ENCODE measurements at places on chromosomes 7 and 10.

DNA sequence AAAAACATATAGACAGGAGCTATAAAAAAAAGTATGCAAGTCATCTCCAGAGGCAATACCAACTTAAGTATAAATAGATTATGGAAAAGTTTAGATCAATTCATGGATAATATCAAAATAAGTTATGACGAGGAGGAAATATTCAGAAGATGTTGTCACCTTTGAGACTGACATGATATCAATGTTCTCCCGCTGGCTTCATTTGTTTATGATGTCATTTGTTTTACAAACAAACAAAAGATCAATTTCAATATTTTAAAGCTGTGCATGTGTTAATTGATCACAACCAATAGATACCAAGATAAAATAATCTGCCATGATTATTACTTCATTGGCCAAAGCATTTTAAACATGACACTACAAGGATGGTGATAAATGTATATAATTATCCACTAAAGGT lies 43.5 kb downstream of the SLC16A12 start:
- no peak for DNase-seq

DNA sequence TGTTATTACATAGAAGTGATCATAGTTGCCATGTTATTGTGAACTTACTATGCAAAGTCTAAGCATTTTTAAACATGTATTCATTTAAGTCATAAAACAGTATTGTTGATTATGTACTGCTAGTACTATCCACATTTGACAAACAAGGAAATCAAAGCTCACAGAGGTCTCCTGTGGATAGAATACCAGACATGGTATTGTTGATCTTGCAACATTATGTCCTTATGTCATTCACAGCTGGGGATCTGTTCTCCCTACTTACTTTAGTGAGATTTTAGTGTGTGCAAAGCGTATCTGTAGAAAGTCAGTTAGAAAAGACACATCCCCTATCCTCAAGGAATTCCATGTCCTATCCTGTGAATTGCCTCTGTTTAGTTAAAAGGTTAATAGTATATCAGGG lies 106.1 kb downstream of the SND1 start:
- DNase-seq: no peak

- DNase-seq: no peak
These were observed 108.0 kb downstream of the SDK1 start for GRCh38 chr7:3408814-3409595.

DNA sequence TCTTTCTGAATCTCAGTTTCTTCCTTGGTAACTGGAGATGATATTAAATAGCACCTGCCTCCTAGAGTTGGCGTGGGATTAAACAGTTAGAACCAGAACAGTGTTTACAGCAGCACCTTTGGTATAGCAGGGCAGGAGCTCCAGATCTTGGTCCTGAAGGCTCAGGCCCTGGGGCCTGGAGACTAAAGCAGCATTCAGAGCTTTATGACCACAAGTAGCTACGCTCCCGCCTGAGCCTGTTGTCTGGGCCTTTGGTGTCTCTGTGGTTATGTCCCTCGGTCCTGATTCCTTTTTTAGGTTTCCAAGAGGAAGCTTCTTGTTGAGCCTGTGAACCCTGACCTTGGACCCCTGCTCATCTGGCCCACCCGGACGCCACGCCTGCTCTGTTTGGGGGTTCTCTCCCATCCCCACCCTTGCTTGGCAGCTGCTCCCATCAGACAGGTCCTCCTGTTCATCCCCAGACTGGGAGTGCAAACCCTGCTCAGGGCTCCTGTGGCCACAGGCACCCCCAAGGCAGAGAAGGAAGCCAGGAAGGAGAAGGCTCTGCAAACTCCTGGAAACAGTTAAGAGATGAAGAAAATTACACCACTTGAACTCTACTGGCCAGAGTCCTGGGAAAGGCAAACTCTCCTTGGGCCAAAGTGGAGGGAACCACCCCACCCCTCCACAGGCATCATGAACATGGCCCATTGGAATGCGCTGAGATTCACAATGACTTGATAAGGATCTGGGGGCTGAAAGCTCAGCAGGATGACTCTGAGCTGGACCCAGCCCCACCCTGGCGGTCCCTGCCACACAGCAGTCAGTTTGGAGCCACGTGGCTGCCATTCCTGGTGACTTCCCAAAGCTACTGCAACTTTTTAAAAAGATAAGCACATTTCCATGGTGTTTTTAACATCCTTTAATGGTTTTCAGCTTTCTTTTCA lies 50.1 kb upstream of the TMEM72 start:
- no peak for DNase-seq

GRCh38 chr7:149808311-149808710 lies 29.9 kb upstream of the ZNF862 start:
- DNase-seq: no peak
